ENCODE measurements at places on chromosomes 12 and 14.

DNA sequence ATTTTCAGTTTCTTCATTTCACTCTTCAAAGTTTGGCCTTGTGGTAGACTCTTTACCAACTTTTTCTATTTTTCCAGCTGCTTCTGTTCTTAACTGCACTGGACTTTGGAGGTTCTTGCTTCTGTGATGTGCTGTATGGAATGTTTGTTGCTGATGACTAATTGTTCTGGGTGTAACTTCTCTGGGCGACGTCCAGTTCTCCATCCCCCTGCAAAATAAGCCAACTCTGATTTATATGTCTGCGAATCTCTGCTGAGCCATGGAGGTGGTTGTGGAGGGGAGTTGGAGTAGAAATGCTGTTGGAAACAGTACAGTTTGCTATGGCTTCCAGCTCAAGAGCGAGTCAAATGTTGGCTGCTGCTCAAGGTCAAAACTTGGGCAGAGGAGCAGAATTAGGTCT, 113.9 kb upstream of the DYRK2 start:
- DNase-seq, result peak; percentile 84

GRCh38 chr12:26091822-26092221, 33.0 kb downstream of the BHLHE41 start:
- DNase-seq, result no peak

DNA sequence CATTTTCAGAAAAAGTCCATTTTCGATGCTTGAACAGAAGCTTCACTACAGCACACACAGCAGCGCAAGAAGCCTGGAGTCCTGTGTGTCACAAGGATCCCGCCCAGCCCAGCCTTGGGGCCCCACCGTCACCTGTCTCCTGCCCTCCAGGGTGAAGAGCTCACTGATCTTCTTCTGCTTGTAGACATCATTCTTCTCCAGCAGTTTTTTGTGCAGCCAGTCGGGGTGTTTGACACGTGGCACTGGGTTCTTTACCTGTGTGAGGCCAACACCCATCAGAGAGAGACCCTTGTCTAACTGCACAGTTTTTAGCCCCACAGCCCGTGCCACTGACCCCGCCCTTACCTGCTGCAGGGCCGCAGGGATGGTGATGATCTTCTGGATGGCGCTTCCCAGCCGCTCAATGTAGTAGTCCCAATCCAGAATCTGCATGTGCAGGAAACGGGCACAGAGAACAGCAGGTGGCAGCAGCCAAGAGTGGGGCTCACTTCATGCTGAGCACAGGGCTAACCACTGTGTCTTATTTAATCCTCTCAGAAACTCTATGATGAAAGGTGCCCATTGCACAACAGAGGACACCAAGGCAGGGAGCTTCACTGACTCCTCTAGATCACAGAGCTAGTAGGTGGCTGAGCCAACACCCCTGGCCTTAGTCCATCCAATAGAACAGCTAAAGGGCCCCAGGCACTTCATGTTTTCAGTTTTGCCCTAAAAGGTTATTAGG, 30.0 kb downstream of the POLE start:
- DNase-seq, result no peak

- no peak for DNase-seq
Measured at GRCh38 chr12:8991371-8992345, 2.3 kb downstream of the KLRG1 start.

DNA sequence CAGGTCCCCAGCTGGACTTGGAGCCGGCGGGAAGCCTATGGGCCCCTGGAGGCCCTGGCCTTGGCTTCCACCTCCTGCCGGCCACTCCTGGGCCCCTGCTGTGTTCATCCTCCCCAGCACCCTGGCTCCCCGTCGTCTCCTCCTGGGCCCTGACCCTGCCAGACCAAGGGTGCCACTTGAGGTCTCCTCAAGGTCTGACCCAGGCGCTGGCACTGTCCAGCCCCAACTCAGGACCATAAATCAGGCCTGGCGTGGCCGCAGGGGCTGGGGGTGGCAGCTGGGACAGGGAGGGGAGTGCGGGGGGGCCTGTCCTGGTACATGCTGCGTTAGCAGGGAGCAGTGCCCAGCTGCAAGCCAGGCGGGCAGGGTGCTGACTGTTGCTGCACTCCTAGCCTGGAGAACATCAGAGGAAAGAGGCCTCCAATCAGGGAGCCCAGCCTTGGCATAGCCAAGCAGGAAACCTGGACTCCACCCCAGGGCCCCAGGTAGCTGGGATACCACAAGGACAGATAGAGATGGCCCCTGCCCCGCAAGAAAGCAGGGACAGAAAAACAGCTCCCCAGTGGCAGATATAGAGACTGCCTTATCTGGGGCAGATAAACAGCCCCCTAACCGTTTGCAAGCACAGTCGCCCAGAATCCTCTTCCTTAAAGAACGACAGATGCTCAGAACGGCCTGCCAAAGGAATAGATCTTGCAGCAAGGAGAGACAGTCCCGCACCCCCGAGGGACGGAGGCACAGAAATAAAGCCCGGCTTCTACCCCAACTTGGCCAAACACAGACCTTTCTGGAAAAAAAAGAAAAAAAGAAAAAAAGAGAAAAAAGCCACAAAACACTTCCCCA, 6.5 kb upstream of the ATG101 start:
- DNase-seq, result no peak

- no peak for DNase-seq
Measured at GRCh38 chr12:51009056-51009440, 17.1 kb downstream of the SLC11A2 start.

DNA sequence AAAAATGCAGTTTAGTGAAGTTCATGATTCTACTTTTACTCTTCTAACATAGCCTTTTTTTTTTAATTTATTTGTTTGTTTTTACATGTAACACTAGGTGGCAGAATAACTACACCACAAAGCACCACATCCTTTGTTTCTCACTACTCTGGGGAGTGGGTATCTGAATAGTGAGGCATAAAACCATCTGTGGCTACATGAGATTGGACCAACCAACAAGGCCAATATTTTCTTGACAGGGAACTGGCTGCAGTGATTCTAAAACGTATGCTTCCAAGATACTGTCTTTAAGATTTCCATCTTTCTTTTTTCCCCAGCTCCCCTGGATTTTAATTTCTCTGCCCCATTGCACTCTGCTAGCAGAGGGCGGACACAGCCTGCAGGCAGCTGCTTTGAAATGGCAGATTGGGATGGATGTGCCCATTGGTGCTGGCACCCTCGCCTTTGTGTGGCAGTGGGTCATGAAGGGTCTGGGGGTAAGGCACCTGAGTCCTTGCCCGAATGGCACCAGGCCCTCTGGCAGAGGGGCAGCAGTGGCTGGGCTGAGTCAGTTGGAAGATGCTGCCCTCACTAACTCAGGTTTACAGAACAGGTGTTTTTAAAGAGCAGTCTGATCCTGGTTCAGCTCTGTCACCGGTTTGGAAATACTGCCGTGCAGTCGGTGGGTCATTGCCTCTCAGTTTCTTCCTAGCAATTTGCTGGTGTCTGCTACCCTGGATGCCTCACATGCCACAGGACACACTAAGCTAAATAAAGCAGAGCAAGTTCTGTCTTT, 429.1 kb downstream of the RAD51B start:
- DNase-seq, result peak; percentile 44

GRCh38 chr14:57699947-57700346, 165.9 kb downstream of the SLC35F4 start:
- DNase-seq, result no peak

Data from GM04504 (cell line).